ENCODE measurements at places on chromosomes 3 and 15. TPM values are rescaled to one million over a fixed set of nuclear protein-coding genes. Genes with fewer than 3 reads are reported as not detected.

Gene CKMT1A
- 72.7 TPM for total RNA-seq

Gene PLIN1
- 1.4 TPM for total RNA-seq

Gene SPATA12
- not detected for total RNA-seq

Gene HESX1
- total RNA-seq: not detected

Gene IP6K2
- total RNA-seq: 59.2 TPM

Gene CD86
- total RNA-seq: 1.6 TPM

Gene SAMD7
- total RNA-seq: not detected

Gene CAMKV
- not detected for total RNA-seq

Gene GLDN
- 0.83 TPM for total RNA-seq

Gene UBAP1L
- total RNA-seq: 2.3 TPM

Gene COL6A5
- total RNA-seq: 0.15 TPM

Gene LRRIQ4
- total RNA-seq: not detected

Gene NRG4
- 0.83 TPM for total RNA-seq

Gene CRYGS
- total RNA-seq: 2.7 TPM

Gene P2RY1
- total RNA-seq: 35.7 TPM

Gene NDN
- total RNA-seq: 28.1 TPM

Gene RAB7A
- 109 TPM for total RNA-seq

Gene CX3CR1
- total RNA-seq: 0.44 TPM

Gene GOLGA8R
- total RNA-seq: 0.66 TPM

Gene GASK1A
- total RNA-seq: 1.6 TPM

Gene SAMMSON
- not detected for total RNA-seq

Gene GP5
- total RNA-seq: not detected

Gene ANKUB1
- not detected for total RNA-seq

Gene TMCO5A
- not detected for total RNA-seq

Gene FRMD5
- not detected for total RNA-seq

Gene BOC
- 30.2 TPM for total RNA-seq

Gene NR2F2
- total RNA-seq: 3.7 TPM

Gene CIDEC
- total RNA-seq: not detected

Gene ARHGEF26
- 11.1 TPM for total RNA-seq

Gene DNAH12
- total RNA-seq: not detected

Gene TIMP4
- total RNA-seq: 1.2 TPM

Gene MGLL
- total RNA-seq: 146 TPM

Gene A4GNT
- not detected for total RNA-seq

Gene CAMP
- total RNA-seq: not detected

Gene CFAP44
- total RNA-seq: 4.0 TPM

Gene CFAP100
- not detected for total RNA-seq

Gene SV2B
- total RNA-seq: 0.59 TPM
